ENCODE measurements at places on chromosomes 7 and 10.

DNA sequence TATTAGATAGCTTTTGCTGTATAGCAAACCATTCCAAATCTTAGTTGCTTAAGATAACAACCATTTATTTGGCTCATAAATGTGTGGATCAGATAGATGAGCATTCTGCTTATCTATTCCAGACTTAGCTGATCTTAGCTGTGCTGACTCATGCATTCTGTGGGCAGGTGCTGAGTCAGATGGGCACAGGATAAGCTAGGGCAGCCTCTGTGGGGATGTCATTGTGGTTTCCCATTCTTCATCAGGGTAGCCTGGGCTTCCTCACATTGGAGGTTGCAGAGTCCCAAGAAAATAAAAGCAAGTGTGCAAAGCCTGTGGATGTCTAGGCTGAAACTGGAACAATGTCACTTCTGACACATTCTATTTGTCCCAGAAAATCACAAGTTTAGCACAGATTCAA, 917.0 kb downstream of the TYW1 start:
- DNase-seq = no peak

GRCh38 chr7:40015790-40016296, 65.8 kb downstream of the CDK13 start:
- DNase-seq = no peak

GRCh38 chr10:6802759-6803426, 222.8 kb upstream of the PRKCQ start:
- no peak for DNase-seq

DNA sequence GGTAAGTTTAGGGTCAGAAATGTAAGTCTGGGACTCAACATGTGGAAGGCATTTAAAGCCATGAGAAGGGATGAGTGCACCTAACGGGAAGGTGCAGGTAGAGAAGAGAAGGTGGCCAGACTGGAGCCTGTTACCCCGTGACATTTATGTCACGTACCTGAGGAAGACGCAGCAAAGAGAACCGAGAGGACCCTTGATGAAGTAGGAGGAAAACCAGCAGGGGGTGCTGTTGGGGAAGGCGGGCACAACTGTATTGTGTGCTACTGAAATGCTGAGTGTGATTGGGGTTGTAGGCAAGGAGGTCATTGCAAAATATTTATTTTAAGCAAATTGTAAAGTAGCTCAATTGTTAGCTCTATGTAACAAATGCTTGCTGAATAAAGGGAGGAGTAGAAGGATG, 338.2 kb upstream of the PRKCQ start:
- DNase-seq = no peak

DNA sequence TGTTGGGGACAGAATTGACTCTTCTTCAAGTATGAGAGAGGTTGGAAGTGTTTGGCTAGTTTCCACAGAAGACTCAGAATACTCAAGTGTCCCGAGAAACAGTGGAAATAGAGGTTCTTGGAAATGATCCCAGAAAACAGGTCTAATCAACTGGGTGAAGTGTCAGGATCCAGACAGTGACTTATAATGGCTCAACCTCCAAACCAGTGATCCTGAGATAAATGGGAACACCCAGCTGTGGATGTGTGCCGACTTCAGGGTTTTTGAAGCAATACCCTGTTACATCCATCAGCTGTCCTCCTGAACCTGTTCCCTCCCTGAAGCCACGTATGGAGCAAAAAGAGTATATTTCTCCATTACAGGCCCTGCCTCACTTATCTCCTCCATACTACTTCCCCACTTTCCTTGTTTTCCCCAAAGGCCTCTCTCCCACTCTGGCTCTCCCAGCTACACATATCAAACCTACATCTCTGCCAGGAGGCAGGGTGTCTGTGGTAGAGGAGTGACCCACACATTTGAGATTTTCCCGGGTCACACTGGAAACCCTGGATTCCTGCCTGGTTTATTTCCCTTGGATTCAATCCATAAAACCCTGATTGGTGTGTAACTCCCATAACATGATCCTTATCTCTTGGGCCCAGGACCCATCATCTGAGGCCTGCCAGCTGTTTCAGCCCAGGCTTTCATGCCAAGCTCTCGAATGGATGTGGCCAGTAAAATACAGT, 17.6 kb upstream of the ELOVL3 start:
- DNase-seq = no peak

- no peak for DNase-seq
These were observed 27.1 kb downstream of the PCGF5 start for GRCh38 chr10:91247360-91248111.

DNA sequence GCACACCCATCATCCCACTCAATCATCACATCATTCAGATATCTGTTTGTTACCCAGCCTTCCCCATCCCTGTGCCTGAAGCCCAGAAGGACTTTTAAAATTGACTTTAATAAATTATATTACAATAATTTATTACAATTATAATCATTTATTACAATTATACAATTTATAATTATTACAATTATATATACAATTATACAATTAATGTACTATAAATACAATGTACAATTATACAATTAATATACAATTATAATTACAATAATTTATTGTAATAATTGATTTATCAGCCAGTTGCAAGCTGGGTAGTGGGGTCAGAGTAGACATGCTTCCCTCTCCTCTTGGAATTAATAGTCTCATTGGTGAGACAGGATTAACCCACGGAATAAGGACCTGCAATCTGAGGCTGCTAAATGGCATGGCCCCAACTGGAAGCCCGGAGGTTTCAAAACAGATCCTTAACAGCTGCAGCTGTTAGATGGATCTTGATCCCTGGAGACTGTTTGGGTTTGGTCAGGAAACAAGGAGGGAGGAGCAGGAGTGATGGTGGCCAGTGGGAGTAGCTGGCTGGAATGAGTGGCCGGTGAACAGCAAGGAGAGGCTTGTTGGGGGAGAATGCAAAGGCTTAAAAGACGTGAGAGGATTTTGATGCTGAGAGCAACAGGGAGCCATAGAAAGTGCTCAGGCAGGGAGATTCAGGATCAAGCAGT, 402.8 kb upstream of the PODXL start:
- DNase-seq = peak; percentile 89

- DNase-seq = peak; percentile 71
These were observed 7.4 kb upstream of the MALRD1 start for GRCh38 chr10:19041171-19041570.
